ENCODE measurements at places on chromosomes 5 and 9.

- DNase-seq: no peak
Observed at GRCh38 chr9:134339183-134339806, 13.0 kb downstream of the RXRA start.

GRCh38 chr5:102850503-102850902 is 95.4 kb downstream of the PAM start:
- no peak for DNase-seq

DNA sequence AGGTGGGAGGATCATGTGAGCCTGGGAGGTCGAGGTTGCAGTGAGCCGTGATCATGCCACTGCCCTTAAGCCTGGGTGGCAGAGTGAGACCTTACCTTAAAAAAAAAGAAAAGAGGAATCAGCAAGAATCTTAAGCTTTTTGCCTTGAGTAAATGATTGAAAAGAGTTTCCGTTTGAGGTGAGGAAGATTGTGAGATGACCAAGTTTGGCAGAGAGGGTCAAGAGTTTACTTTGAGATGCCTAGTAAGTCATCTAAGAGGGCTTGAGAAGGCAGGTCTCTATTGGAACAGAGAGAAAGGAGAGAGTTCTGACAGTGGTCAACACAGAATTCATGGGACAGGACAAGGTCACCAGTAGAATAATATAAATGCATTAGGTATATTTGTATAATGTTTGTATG is 572.1 kb downstream of the TLE4 start:
- DNase-seq: no peak

GRCh38 chr5:65247594-65247993 is 234.1 kb downstream of the ADAMTS6 start:
- DNase-seq: no peak

- peak; percentile 10 for DNase-seq
Observed at GRCh38 chr5:120464627-120465435, 731 bp downstream of the PRR16 start.

GRCh38 chr9:71755869-71756268 is 12.4 kb downstream of the CEMIP2 start:
- no peak for DNase-seq

DNA sequence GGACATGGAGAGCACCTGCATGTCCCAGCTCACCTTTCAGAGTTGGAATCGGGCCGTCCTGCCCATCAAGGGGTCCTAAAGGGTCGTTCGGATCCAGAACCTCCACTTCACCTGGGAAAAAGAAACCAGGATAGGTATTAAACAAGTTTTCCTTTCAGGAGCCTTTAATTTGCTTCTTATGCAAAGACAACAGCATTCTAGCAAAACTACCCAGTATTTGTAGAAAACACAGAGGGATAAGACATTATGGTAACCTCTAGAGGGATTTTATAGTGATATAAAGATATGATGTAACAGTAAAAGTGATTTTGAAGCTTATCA is 174.4 kb downstream of the ROR2 start:
- no peak for DNase-seq

DNA sequence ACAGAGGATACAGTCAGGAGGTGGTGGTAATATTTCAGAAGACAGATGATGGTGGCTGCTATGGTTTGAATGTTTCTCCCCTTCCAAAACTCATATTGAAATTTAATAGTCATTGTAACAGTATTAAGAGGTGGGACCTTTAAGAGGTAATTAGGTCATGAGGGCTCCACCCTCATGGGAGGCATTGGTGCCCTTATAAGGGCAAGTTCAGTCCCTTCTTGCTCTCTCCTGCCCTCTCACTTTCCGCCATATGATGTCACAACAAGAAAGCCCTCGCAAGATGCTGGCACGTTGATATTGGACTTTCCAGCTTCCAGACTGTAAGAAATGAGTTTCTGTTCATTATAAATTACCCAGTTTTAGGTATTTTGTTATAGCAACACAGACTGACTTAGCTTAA is 274.9 kb downstream of the PDE4D start:
- DNase-seq: no peak

Measured in activated CD4-positive, alpha-beta memory T cell treated with anti-CD3 and anti-CD28 coated beads for 36 hours (primary cell).